ENCODE measurements at places on chromosomes 6 and 20. TPM values are rescaled to one million over a fixed set of nuclear protein-coding genes. Genes with fewer than 3 reads are reported as not detected.

Gene RAD21L1
- total RNA-seq = not detected

Gene PABPC1L
- total RNA-seq = 33.2 TPM

Gene CAGE1
- total RNA-seq = not detected

Gene CYP24A1
- total RNA-seq = not detected

Gene RPP40
- total RNA-seq = 11.4 TPM

Gene FOXA2
- not detected for total RNA-seq

Gene PTGIS
- total RNA-seq = 465 TPM

Gene MOG
- total RNA-seq = not detected

Gene RBM24
- 7.9 TPM for total RNA-seq

GRCh38 chr6:100457311-100457990 lies 7.3 kb downstream of the SIM1 start:
- DNase-seq = no peak

- DNase-seq = no peak
Observed at GRCh38 chr20:57808264-57809070, 98.7 kb upstream of the PMEPA1 start.

GRCh38 chr6:136343700-136344099 lies 54.1 kb upstream of the BCLAF1 start:
- no peak for DNase-seq

DNA sequence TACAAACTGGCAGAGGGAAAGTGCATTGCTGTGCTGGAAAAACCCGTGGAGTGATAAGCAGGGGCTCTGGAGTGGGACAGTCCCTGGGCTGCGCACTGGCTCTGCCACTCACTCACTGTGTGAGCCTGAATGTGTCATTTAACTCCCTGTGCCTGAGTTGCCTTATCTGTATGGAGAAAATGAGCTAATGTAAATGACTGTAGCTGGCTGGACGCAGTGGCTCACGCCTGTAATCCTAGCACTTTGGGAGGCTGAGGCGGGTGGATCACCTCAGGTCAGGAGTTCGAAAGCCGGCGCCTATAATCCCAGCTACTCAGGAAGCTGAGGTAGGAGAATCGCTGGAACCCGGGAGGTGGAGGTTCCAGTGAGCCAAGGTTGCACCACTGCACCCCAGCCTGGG lies 18.4 kb upstream of the RPN2 start:
- DNase-seq = no peak

DNA sequence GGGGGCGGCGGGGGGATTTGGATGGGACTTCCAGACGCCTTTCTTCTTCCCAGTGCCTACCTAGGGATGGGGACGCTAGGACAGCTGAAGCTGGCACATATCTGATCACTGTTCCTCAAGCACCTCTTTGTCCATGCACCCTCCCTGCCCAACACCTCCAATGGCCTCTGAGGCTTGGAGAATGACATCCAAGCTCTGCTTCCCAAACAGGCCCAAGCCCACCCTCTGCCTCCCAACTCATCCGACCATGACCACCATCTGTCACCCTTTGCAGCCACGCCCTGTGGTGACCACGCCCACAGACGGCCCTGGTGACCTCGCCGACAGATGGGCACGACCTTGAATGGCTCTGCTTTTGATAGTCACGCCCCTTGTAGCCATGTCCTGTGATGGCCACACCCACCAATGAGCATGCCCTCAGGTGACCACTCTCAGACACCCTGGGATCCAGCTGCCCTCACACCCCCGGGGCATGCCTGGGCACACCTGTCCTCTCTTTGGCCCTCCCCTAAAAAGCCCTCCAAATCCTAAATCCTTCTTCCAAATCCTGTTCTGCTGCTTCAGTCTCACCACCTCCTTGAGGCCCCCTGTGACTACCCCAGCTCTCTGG lies 51.0 kb downstream of the SSR1 start:
- DNase-seq = no peak

DNA sequence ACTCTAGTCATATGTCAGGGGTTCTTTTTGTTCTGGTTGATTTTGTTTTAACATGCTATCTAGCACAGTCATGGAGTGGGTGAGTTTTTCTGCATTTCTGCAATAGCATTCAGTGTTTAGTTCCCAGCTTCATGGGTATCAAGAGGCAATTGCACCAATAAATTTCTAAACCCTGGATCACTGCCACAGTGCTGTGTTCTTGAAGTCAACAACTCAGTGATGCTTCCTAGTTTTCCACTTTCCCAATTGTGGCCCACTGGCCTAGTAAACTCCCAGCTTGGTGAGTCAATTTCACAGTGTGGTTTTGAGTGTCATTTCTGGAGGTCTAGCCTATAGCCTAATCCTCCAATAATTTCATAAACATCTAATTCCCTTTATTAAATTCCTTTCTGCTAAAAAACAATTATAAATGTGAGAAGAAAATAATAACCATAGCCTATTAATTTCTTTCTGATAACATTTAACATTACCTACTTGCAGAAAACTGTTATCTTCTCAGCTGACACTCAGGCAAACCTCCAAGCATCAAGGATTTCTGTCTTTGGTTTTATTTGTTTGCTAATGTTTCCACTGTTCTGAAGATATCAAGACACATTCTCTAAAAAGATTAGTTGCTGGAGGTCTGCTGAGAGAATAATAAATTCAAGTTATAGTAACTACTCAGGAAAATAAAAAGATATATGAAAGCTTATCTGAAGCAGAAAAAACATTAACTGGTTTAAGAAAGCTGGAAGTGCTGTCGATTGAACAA lies 89.9 kb downstream of the PDE7B start:
- no peak for DNase-seq

DNA sequence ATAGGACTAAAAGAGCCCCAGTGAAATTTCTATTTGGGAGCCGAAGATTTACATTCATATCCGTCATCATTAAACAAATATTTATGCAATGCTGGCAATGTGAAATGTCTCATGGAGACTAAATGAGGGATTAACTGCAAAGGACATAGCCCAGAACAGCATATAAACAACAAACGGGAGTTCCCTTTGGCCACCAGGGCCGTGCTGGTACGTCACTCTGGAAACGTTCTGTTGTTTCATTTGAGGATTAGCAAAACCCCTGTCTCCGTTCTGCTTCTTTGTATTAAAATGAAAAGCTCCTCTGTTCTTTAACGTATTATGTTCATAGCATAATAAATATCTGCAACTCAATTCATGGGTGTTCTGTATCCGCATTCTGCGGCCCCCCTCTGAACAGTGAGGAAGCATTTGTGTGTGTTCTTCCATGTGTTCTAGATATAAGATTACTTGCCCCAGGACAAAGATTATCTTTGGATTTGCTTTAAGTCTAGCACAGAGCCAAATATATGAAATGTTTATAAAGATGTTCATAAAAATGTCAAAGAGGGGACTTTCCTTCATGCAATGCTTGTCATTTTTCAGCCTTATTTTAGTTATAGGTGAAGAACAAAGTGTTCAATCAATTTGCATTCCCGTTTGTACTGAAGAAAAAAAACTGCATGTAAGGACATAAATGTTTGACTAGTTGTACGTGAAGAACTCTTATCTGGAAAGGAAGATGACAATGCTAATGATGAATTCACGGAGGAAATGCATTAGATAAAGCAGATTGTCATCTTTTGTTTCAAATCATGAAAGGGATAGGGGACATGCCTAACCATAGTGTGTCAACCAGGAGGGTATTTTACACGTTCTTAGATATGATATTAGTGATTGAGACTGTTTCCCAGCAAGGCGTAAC lies 90.0 kb upstream of the TNFAIP3 start:
- no peak for DNase-seq

GRCh38 chr6:116682334-116682712 lies 1.3 kb downstream of the KPNA5 start:
- DNase-seq = no peak

GRCh38 chr20:61303675-61304074 lies 51.6 kb downstream of the CDH4 start:
- no peak for DNase-seq

- DNase-seq = no peak
Observed at GRCh38 chr20:50514750-50515149, 4.6 kb downstream of the PTPN1 start.

GRCh38 chr6:153092082-153093013 lies 38.7 kb downstream of the RGS17 start:
- no peak for DNase-seq

DNA sequence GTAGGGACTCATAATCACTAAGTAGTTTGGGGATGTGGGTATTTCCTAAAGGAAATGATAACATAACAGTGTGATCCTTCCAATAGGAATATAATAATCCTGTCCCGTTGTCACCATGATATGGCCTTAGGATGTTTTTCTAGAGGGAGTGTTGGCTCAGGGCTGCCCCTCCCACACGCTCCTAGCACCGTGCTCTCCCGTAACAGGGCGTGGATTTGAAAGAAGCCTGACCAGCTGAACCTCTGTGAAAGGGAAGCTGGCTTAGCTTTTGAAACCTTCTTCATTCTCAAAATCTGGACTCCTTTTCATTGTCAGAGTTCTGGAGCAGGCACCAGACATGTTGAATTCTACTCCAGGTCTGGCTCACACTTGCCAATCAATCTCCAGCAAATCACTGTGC lies 103.4 kb upstream of the SASH1 start:
- DNase-seq = no peak

- DNase-seq = no peak
Observed at GRCh38 chr6:35089935-35090505, 51.1 kb downstream of the TCP11 start.

- no peak for DNase-seq
Observed at GRCh38 chr6:31464252-31465184, 33.4 kb upstream of the MICB start.

DNA sequence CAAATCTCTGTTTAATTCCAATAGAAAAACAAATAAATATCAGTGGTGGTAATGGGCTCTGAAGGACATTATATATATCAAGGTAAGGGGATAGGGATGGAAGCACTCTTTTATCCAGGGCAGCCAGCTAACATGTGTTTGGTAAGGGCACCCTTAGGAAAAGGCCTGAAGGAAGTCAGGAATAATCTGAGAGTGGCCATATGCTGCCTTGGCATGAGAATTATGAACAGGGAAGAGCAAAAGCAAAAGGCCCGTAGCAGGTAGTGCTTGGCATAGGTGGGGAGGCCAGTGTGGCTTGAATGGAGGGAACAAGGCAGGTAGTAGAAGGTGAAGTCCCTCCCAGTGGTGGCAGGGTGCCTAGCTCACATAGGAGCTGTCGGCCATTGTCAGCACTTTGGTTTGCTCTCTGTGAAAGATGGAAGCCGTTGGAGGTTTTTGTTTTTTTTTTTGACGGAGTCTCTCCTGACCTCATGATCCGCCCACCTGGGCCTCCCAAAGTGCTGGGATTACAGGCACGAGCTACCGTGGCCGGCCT lies 39.6 kb upstream of the CSE1L start:
- DNase-seq = no peak

GRCh38 chr6:36623547-36624459 lies 29.6 kb downstream of the SRSF3 start:
- peak; percentile 73 for DNase-seq

GRCh38 chr20:3980260-3981131 lies 34.9 kb downstream of the RNF24 start:
- no peak for DNase-seq

DNA sequence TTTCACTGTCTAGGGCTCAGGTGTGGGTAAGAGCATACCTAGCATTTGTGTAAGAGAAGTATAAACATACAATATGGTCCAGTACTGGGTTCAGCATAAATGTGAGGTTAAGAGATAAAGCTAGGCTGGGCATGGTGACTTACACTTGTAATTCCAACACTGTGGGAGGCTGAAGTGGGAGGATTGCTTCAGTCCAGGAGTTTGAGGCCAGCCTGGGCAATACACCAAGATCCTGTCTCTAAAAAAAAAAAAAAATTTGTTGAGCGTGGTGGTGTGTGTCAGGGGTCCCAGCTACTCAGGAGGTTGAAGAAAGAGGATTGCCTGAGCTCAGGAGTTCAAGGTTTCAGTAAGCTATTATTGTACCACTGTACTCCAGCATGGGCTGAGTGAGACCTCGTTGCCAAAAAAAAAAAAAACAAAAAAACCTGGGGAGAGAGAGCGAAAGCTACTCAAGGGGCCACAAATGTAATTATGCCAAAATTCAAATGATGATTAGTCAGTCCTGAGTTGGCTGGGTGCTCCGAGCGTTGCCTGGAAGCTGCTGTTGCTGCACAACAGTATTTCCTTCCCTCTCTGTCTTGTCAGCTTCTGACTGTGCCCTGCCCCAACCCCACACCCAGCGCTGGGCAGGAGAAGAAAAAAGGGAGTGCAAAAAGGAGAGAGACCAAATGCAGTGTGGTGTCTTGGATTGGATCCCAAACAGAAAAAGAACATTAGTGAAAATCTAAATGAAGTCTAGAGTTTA lies 24.0 kb downstream of the CMTR1 start:
- no peak for DNase-seq

DNA sequence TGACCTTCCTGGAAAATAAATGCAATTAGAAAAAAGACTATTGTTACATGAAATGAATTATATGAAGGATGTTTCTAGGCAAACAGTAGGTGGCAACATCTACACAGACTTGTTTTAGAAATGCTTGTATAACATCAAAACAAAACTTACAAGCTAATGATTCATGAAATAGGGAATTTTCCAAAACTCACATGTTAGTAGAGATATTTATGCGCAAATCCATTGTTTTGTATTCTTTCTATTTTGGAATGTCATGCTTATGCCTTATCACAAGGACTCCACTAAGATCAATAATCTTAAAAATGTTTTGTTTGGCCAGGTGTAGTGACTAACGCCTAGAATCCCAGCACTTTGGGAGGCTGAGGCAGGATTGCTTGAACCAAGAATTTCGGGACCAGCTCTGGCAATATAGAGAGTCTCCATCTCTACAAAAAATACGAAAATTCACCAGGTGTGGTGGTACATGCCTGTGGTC lies 32.3 kb upstream of the LGSN start:
- DNase-seq = no peak

- DNase-seq = no peak
Observed at GRCh38 chr6:70954176-70954575, 2.7 kb downstream of the B3GAT2 start.

DNA sequence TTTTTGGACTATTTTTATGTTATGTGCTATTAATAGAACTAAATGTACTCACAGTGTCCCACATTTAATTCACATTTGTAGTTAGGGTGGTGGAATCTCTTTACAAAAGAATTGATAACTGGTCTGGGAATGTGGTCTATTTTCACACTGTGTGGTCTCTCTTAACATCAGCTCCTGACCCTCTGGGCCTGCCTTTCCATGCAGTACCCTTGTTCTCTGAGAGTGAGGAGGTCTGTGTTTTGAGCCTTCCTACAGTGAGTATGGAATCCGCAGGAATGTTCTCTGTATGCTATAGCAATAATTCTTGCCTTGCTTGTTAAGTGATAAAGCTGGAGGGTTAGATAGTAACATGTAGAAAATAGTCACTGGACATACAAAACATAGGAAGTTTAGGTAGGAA lies 717.3 kb upstream of the POU3F2 start:
- DNase-seq = no peak
